ENCODE measurements at places on chromosomes 12 and 14.

DNA sequence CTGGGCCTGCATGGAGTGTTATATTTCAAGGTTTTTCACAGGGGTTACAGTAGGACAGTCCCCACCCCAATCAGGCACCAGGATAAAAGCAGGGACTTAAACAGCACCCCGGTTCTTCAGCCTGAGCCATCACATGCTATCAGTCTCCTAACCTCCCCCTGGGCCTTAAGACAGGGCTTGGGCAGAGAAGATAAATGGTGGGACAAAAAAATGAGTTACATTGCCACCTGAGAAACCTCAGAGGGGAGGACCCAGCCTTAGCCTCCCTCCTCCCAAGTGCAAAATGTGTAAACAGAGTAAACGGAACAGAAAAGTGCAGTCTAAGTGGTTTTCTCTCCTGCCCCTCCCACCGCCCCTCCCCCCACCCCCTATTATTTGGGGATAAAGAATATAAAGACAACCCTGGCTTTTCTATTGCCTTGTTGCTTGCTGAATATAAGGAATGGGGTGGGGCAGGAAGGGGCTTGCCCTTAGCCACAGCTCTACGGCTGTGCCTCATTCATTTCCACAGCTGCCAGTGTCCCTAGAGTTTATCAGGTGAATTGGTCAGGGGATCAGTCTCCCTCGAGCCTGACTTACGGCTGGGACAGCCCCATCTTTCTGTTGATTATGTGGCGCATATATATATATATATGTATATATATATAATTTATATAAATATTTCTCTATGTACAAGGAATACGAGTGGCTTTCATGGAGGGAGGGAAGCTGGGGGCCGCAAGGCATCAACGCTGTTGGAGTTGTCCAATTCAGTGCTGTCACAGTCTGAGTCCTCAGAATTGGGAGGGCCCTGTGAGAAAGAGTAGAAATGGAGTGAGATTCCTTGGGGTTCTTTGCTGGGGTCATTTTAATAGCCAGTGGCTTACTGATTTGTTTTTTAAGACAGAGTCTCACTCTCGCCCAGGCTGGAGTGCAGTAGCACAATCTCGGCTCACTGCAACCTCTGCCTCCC is 18.5 kb downstream of the MAP3K12 start:
- no peaks in the 10 kb centered on the region for H3K27me3 ChIP-seq
- peaks cover under 1% of the 10 kb centered on the region for H3K4me1 ChIP-seq
- no peak overlapping the region for H3K27ac ChIP-seq
- peaks cover 65% of the 10 kb centered on the region for H3K36me3 ChIP-seq
- DNase-seq: no peak

GRCh38 chr12:13606290-13606689 is 375.1 kb downstream of the GRIN2B start:
- H3K36me3 ChIP-seq: no peaks in the 10 kb centered on the region
- DNase-seq: no peak
- H3K4me1 ChIP-seq: no peaks in the 10 kb centered on the region
- no peak overlapping the region for H3K4me3 ChIP-seq

GRCh38 chr12:30795410-30796312 is 40.9 kb upstream of the CAPRIN2 start:
- DNase-seq: peak; percentile 78
- H3K4me3 ChIP-seq: peak overlapping the region; percentile 30
- no peak overlapping the region for H3K27ac ChIP-seq
- no peaks in the 10 kb centered on the region for H3K36me3 ChIP-seq
- peaks cover 6% of the 10 kb centered on the region for H3K4me1 ChIP-seq

DNA sequence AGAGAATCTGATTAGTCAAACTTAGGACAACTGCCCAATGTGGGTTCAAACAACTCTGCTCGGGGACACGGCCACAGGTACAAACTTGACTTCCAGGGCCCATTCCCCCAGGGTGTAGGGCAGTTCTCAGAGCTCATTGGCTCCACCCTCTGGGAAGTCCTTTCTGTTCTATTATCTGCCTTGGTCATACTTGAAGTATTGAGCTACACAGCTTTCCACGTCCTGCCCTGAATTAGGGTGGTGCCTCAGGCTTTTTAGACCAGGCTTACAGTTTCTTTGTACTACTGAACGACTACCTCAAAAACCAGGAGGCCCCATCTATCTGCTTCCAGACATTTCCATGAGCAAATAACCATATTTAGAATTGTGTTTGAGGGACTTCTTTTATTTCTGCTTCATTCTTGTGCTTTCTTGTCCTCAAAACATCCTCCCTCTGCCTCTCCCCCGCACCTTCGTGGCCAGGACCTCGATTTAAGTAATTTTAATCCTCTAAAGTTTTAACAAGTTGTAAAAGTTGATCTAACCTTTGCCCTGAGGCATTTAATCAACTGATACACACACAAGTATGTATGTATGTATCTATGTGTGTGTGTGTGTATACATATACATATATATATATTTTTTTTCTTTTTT is 281.7 kb upstream of the AMIGO2 start:
- H3K27ac ChIP-seq: peak overlapping the region; percentile 78
- no peaks in the 10 kb centered on the region for H3K27me3 ChIP-seq
- H3K36me3 ChIP-seq: no peaks in the 10 kb centered on the region
- DNase-seq: no peak

DNA sequence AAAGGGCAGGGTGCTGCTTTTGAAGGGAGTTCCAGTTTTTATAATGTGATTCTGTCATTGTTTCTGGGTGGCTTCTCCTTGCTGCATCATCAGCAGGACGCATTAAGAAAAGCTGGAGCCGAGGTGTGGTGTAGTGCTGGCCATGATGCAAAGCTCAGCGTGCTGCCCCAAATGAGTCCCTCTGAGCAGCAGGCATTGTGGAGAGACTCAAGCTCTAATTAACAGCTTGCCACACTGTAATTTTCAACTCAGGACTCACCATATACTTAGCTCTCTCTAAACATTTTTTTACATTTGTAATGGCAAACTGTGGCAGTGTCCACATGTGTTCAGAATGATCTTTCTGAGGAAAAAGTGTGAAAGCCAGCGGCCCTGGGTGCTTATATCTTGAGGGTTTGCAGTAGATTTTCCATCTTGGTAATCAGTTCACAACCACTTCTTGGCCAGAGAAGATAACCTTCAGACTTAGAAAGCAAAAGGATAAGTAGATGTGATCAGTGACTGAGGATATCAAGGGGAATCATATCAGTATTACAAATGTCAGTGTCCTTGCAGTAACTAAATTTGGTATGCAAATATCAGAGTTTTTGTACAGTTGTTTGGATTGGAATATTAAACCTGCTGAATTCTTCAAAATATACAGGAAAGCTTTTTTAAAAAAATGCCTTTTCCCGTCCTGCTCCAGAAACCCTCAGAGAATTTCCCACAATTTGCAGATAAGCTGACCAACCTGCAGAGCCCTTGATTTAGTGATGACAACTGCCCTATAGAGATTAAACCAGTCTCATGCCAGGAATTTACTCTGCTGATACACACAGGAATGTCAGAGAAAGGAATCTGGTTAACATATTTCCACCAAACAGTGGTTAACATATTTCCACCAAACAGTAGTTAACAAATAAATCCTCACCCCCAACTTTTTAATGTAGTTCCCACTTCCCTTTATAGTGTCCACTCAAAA is 63.6 kb downstream of the DAAM1 start:
- H3K27me3 ChIP-seq: no peaks in the 10 kb centered on the region
- no peak overlapping the region for H3K4me3 ChIP-seq
- no peak for DNase-seq
- H3K4me1 ChIP-seq: peaks cover 17% of the 10 kb centered on the region
- no peaks in the 10 kb centered on the region for H3K36me3 ChIP-seq

- H3K27ac ChIP-seq: no peak overlapping the region
- no peaks in the 10 kb centered on the region for H3K36me3 ChIP-seq
- no peak overlapping the region for H3K4me3 ChIP-seq
- H3K27me3 ChIP-seq: no peaks in the 10 kb centered on the region
- DNase-seq: no peak
- H3K4me1 ChIP-seq: no peaks in the 10 kb centered on the region
These were observed 5.8 kb upstream of the C1RL start for GRCh38 chr12:7114851-7115250.

Measured in lung (tissue), 17 donors.